ENCODE measurements at places on chromosomes 12 and 14.

DNA sequence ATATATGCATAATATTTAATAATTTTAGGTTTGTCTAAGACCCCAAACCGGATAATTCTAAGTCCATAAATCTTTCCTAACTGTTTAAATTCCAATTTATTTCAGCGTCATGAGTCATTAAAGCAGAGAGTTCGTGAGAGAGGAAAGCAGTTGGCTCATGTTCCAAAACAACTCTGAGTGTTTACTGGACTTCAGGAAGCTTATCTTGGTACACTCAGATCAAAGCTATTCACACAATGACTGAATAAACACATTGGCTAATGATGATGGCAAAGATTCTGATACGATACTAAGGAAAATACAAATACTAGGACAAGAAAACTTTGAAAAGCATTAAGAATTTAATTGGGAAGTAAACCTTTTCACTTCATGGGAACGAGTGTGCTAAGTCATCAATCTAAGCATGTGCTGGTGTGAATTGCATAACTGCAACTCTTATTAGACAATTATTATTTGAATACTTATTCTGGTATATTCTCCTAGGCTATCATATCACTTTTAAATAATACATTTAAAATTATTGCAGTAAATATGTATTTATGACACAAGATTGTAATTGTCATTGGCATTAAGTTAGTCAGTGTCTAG is 34.8 kb upstream of the CLEC14A start:
- no peak for DNase-seq

GRCh38 chr14:24150567-24150966 is 3.3 kb downstream of the RNF31 start:
- no peak for DNase-seq

DNA sequence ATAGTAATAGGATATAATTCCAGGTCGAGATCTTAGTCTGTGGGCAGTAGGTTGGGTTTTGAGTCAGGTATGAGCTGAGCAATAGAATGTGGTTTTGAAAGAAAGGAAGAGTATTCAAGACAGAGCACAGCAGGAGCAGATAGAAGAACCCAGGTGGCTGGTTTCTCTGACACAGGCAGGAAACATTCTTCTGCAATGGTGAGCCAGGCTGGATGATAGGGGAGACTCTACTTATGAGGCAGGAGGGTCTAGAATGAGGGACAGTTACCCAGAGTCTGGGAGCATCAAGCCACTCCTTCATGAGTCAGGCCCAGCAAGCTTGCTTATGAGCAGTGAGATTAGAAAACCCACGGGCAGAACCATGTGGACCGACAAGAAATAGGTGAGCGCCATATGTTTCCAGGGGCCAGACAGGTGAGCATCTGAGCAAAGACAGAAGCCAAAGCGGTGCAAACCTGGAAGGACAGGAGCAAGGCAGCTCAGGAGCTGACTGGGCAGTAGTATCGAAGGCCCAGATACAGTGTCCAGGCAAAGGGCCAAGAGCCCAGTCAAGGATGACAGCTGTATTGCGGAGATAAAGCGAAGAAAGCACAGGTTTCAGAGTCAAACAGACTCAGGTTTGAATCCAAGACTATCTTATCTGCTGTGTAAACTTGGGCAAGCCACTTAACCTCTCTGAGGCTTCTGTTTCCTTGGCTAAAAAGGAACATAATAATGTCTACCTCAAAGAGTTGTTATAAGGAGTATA is 22.5 kb upstream of the PCNX1 start:
- DNase-seq, result no peak

DNA sequence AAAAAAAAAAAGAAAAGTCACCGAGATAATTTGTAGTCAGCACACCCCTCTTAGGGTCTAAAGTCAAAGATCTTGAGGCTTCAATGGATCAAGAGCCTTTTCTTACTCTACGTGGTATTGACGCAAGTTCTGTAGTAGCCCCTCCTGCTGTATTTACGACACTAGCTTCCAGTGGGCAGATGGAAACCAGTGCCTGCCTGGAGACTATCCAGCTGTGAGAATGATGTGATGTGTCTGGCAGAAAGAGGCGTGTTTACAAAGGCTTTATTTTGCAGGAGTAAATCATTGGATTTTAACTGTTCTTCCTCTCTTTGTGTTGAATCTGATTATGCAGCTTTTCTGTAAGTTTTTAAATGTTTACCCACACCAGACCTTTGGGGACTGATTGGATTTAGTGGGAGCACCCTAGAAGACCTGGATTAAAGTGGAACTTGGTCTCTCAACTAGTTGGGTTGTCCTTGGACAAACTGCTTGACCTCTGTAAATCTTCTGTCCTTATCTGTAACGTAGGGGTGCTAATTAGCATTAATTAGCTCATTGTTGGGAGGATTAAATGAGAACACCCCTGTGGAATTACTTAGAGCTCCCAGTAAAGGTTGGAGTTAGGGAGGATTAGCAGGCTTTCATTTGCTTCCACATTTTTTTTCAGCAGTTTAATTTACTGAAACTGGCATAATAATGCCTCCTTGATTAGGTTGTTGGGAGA is 72.4 kb downstream of the RASSF3 start:
- peak; percentile 73 for DNase-seq

DNA sequence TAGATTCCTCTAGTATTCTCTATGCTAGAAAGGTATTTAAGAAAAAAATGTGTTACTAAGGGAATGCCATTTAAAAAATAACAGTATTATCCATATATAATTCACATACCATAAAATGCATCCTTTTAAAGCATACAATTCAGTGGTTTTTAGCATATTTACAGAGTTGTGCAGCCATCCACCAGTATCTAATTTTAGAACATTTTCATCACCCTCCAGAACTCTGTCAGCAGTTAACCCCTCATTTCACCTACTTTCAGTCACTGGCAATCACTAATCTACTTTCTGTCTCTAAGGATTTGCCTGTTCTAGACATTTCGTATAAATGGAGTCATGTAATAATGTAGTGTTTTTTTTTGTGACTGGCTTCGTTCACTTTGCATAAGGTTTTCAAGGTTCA is 33.4 kb downstream of the TBC1D15 start:
- DNase-seq, result no peak

- no peak for DNase-seq
Observed at GRCh38 chr14:77603654-77604255, 12.7 kb downstream of the SPTLC2 start.

GRCh38 chr12:65511912-65512311 is 233.4 kb downstream of the MSRB3 start:
- no peak for DNase-seq

DNA sequence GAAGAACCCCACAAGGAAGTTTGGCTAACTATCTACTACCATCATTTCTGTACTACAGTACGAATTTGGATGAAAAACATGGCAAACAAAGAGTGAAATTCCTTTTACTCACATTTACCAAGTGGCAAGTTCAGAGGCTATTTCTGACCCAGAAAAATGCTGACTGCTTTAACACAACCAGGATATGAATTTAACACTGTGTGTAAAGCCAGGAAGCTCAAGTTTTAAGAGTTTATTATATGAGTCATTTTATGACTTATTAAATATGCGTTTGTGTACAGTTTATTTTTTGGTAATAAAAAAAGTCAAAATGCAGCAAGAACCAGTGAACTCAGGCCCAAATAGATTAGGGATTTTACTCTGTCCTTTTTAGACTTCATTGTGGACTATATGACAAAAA is 58.4 kb upstream of the STAC3 start:
- DNase-seq, result no peak

DNA sequence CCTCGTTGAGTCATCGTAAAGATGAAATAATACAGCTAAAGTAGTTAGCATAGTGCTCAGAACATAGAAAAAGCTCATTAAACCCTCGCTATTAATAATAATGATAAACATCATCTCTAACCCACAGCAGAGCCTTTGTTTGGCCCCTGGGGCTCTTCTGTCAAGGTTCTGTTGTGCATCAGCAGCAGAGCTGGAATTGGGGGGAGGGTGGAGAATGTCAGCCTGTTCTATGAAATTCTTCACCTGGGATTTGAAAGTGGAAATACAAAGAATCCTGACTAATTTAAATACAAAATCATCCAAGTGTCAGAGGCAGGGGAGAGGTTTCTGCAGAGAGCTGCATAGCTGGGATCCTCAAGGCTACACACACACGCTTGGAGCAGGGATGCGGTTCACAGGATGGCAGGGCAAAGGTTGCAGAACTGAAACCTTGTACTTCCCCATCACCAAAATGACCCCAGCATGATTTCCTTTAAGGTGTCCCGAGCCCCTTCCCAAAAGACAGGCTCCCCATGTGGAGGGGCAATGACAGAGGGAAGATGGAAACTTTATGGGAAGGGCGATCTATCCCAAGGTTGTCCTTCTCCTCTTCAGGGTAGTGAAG is 71.8 kb downstream of the DAD1 start:
- DNase-seq, result no peak

DNA sequence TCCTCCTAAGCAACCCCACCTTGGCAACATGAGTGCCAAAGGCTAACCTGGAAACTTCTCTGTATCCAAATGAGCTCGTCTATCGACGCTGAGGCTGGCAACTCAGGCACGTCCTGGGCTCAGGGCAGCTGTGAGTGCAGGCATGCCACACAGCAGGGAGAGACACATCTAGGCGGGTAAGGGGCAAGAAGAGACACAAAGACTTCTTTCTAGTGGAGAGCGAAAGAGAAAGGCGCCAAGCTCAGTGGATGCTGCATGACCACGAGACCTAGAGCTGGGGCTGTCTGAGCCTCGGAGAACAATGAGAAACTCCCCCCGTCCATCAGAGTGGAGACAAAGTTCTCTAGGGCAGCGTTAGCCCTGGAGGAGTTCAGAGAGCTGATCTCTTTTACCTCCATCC is 170.4 kb downstream of the CALM1 start:
- no peak for DNase-seq

DNA sequence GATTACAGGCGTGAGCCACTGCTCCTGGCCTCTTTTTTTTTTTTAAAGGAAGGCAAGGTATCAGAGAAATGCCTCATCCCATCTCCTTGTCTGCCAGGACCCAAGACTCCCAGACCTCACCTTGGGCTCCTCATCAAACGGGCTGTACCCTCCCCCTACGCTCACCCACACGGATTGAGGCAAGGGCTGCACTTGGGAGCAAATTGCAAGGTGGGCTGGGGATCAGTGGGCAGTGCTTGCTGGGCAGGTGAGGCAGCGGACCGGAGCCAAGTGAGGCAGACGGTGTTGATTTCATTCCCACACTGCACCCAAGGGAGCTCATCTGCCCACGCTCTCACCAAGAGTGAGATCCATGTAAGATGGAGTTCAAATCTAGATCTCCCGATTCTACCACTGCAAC is 41.0 kb upstream of the DICER1 start:
- DNase-seq, result no peak

GRCh38 chr14:47044841-47045240 is 393.3 kb upstream of the RPL10L start:
- DNase-seq, result peak; percentile 58

GRCh38 chr12:132257955-132258490 is 71.4 kb downstream of the GALNT9 start:
- no peak for DNase-seq

DNA sequence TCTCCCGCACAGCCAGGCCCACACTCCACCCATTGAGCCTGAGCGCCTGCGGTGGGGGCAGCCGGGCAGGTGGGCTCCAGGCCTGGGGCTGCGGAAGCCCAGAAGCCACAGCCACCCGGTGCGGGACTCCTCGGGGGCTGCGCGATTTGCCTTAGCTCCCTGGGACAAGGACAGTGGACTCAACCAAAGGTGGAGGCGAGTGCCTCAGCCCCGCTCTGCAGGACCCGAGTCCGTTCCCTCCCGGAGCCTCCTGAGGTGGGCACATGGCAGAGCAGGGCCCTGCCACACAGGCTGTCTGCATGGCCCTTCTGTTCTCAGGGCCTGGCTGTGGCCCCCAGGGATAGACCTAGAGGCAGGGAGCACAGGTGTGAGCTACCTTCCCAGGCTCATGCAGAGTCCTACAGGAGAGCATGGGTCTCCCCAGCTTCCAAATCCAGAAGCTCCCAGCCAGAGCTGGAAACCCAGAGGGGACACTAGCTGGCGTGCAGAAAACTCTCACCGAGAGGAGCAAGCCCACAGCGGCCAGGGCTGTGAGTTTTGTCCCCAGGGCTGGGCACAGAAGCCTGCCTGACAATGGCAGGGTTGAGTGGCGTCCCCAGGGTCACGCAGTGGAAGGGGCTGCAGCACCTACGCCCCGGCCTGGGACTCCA is 22.2 kb upstream of the LRTM2 start:
- no peak for DNase-seq

GRCh38 chr12:80679346-80680131 is 27.9 kb upstream of the MYF6 start:
- DNase-seq, result no peak

- DNase-seq, result peak; percentile 43
Observed at GRCh38 chr12:30134229-30134628, 350.5 kb upstream of the TMTC1 start.

DNA sequence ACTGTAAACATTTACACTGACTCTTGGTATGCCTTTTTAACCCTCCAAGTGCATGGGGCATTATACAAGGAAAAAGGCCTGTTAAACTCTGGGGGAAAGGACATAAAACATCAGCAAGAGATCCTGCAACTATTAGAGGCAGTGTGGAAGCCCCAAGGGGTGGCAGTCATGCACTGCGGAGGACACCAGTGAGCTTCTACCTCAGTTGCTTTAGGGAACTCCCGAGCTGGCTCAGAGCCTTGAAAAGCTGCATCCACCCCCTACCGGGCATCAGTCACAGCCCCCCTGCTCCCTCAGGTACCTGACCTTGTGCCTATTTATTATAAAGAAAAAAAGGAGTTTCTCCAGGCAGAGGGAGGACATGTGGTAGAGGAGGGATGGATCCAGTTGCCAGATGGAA is 695.6 kb upstream of the LMO3 start:
- peak; percentile 6 for DNase-seq

- DNase-seq, result no peak
Observed at GRCh38 chr12:52821826-52822660, 8.1 kb upstream of the KRT4 start.

GRCh38 chr12:105949391-105949790 is 189.4 kb downstream of the NUAK1 start:
- DNase-seq, result no peak

- DNase-seq, result no peak
Observed at GRCh38 chr12:55074806-55075205, 51.4 kb upstream of the OR9K2 start.

DNA sequence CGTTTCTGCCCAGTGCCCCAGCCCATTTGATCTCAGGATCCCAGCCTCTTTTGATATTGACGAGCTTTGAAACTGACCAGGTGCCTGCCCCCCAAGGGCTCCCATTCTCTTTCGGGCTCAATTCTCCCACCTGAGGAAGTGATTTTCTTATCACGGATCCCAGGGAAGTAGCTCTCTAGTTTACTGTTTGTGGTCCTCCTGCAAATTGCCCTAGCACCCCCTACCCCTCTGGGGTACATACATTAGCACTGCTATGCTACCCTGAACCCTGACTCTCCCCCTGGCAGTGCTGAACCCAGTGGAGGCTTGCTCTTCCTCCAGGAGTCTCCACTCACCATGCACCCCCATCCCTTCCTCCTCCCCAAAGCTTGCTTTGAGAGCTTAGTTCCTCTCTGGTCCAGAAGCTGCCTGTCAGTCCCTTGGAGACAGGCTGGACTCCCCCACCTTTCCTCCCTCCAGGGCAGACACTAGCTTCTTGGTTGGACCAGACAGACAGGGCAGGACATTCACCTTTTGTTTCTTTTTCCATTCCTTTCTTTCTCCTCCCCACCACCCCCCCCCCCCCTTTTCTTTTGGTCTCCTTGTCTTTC is 4.4 kb upstream of the TBX3 start:
- peak; percentile 16 for DNase-seq

GRCh38 chr14:77557391-77557790 is 58.8 kb upstream of the ISM2 start:
- DNase-seq, result no peak

- DNase-seq, result no peak
Observed at GRCh38 chr12:2094597-2094996, 41.8 kb downstream of the CACNA1C start.
